Stimulated activated CD8-positive, alpha-beta memory T cell treated with anti-CD3 and anti-CD28 coated beads, Interleukin-4, amount 100 ng/mL, for 4 hours (primary cell): ENCODE measurements at places on chromosomes 6 and 20.

GRCh38 chr20:48380661-48381060, 447.1 kb downstream of the PREX1 start:
- DNase-seq = no peak

DNA sequence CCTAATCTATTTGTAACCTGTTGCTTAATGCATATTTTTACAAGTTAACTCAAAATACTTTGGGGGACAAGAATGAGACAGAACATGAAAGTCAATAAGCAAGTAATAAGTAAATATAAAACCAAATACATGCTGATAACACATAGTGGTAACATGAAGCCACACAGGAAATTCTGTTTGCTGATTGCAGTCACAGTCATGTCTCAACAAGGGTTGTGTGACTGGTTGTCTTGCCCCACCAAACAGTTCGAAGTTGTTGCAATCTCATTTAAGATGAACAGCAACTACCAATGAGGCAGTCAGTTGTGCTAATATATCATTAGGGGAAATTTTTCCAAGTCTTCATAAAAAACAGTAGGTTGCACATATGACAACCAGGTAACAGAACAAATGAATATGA, 14.5 kb downstream of the CD24 start:
- DNase-seq = no peak

- no peak for DNase-seq
Measured at GRCh38 chr20:53834062-53834442, 236.3 kb downstream of the BCAS1 start.

DNA sequence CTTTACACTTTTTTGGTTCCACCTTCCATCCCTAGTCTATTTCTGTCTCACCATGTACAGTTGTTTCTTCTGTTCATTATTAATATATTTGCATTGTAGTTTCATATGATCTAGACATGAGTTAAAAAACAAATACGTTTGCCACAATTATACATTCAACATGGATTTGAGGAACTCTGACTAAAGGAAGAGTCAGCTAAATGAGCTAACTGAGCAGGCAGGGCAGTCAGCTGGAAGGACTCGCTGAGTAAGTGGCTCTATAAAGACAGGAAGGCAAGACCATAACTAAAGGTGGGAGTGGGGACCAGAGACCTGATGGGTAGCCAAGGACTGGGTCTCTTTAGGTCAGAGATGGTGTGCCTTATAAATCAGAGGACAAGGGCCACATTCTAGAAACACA, 26.3 kb downstream of the TMX4 start:
- DNase-seq = no peak

- no peak for DNase-seq
Measured at GRCh38 chr6:114471450-114471849, 128.6 kb upstream of the HS3ST5 start.

DNA sequence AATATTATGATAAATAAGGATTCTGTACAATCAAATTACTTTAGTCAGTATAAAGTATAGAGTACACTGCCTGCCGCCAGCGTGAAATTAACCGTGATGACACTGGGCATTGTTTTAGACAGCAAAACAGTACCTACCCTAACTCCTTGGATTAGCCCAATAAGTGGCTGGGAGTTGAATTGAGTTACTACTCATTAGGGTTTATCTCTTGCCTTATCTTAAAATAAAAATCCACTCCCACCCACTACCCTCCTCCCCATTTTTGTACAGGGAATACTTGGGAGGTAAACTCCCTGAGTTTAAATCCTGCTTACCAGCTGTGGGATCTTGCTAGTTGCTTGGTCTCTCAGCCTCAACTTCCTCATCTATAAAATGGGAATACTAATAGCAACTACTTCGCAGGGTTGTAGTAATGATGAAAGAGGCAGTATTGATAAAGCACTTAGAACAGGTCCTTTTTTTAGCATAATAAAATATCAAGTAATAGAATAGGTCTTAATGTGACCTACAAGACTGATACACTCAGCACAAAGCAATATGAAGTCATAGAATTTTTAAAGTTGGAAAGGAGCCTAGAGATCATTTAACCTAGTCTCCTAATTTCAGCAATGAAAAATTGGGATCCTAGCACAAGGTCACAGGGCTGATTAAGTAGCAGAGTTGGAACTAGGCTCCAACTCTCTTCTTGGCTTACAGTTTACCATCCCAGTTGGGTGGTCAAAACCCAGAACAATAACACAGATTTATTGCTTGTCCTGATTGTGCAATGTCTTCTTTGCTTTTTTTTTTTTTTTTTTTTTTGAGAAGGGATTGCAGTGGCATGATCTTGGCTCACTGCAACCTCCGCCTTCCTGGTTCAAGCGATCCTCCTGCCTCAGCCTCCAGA, 23.8 kb downstream of the PHACTR2 start:
- no peak for DNase-seq

DNA sequence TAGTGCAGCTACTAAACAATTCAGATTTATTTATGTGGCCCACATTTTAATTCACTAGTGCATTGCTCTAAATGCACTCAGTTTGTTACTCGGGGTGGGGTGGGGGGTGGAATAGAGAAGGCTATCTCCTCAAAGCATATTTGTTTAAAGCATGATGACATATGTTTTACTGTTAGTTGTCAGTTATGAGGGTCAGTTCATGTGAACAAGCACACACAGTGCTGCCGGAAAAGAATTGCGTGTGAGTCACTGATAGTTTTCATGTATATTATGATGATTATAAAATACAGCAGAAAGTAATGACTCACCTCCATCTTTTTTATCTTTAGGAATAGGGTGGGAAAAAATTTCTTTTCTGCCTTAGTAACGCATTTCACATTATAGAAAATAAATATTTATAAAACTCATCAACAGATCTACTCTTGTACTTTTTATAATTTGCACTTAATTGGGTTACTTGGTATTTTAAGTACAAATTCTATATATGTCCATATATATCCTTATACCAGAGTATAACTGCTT, 42.2 kb upstream of the STXBP5 start:
- DNase-seq = no peak

DNA sequence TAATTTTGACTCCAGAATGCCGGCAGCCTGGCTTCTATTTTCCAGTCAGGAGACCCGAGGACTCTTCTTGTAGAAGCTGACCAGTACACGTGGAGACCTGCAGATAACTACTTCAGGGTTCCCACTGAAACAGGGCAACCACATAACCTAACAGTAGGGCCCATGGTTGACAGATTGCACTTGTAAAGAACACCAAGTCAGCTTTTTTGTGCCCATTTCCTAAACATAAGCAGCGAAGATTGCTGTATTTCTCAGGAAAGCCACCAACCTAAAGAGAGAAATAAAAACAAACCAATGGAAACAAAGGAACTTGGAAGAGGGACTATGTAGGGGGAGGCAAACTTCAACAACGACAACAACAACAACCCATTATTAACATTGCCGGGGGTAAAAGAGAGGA, 50.1 kb upstream of the EDN3 start:
- no peak for DNase-seq

DNA sequence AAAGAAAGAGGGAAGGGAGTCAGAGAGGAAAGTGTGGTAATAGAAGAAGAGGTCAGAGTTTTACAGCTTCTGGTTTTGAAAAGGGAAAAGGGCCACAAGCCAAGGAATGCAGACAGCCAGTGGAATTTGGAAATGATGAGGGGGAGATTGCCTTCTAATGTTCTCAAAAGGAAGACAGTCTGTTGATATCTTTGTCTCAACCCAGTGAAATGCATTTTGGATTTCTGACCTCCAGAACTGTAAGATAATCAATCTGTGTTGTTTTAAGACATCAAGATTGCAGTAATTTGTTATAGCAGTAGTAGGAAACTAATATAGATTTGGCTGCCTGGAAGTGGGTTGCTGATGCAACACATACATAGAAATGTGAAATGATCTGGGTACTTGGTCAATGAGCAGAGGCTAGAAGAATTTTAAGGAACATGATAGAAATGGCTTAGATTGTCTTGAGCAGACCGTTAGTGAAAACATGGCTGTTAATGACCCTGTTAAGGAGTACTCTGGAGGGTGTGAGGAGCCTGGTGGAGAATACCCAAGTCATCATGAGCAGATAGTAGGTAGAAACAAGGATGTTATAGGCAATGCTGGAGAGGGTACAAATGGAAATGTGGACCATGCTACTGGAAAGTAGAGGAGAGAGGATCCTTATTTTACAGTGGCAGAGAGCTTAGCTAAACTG, 255.8 kb upstream of the RAB32 start:
- no peak for DNase-seq
